HEK293T (cell line): ENCODE measurements at places on chromosomes 5 and 9.
A peak's percentile ranks its signal among the peaks of the same experiment; 100 is the strongest.

GRCh38 chr5:57692582-57693487 lies 210.2 kb upstream of the ACTBL2 start:
- peak; percentile 34 for DNase-seq

DNA sequence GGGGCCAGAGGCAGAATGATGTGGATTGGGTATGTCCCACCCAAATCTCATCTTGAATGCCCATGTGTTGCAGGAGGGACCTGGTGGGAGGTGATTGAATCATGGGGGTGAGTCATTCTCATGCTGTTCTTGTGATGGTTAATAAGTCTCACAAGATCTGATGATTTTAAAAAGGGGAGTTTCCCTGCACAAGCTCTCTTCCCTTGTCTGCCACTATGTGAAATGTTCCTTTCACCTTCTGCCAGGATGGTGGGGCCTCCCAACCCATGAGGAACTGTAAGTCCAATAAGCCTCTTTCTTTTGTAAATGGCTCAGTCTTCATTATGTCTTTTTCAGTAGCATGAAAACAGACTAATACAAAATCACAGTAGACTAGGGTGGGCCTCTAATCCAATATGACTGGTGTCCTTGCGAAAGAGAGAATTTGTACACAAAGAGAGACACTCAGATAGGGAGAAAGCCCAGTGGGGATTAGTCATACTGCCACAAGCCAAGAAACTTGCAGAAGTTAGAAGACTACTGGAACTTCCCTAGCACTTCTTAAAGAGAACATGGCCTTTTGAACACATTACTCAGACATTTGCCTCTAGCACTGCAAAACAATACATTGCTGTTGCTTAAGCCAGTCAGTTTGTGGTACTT lies 68.4 kb downstream of the ANXA1 start:
- DNase-seq, result no peak

DNA sequence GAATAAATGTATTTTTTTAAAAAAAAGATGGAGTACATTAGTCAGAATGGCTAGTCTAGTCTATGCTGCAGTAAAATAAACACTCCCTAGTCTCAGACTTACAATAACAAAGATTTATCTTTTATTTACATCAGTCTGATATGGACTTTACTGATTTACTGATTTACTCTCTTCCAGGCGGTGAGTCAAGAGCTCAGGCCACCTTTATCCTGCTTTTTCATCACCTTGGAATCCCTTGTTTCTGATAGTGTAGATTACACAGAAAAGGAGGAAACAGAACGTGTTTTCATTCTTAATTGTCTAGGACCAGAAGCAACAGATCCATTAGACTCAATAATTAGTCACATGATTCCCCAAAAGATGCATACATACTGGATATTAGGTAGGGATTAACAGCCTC lies 290.1 kb upstream of the TRPC7 start:
- no peak for DNase-seq

DNA sequence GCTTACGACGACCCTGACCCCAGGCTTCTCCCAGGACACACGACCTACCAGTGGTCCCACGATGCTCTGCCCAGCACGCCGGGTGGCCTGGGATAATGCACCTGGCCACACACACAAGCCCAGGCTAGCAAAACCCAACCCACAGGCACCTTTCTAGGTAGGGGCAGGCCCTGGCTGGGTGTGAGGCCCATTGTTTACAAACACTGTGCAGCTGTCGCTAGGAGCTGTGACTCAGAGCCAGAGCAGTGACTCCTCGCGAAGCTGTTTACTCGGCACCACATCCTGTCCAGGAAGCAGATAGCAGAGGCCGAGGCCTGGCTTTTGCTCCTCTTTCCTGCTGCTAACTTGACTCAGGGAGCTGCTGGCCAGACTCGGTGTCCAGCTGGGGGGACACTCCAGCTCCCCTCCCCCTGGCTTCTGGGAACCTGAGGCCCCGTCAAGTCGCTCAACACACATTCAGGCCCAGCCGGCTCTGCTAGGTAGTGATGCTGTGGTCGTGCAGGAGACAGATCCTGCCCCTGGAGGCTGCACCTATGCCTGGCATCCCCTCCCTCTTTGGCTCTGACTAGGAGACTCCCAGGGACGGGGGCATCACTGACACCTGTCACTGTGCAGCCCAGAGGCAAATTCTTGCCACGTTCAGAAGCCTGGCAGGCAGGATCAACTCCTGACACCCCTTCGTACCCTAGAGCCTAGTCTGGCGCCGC lies 12.8 kb upstream of the RALGDS start:
- DNase-seq, result no peak

DNA sequence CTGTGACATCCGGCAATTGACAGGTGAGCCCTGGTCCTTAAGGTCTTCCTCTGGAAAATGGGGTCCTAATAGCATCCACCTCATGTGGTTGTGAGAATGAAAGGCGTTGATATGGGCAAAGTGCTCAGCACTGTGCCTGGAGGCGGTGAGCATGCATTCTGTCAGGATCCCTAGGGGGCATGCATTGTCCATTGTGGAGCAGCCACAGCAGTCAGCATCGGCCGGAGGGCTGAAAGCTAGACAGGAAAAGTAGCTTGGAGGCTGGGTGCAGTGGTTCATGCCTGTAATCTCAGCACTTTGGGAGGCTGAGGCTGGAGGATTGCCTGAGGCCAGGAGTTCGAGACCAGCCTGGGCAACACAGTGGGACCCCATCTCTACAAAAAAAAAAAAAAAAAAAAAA lies 122.2 kb downstream of the LHX2 start:
- DNase-seq, result no peak

GRCh38 chr5:129902816-129903215 lies 1.4 kb upstream of the CHSY3 start:
- DNase-seq, result no peak

DNA sequence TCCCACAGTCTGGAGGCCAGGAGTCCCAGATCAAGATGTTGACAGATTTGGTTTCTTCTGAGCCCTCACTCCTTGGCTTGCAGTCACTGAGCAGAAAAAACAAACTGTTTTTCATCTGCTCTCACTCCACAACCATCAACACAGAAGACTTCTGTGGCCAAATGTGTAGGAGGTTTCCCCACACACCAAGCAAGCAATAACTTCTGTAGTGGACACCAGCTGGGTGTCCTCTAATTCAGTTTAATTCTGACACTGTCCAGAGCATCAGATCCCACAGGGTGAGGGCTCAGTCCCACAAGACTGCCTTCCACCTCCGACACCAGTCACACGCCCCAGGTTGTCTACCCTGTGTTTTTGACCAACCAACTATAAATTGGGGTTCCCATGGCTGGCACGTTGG lies 209.9 kb downstream of the AOPEP start:
- no peak for DNase-seq

DNA sequence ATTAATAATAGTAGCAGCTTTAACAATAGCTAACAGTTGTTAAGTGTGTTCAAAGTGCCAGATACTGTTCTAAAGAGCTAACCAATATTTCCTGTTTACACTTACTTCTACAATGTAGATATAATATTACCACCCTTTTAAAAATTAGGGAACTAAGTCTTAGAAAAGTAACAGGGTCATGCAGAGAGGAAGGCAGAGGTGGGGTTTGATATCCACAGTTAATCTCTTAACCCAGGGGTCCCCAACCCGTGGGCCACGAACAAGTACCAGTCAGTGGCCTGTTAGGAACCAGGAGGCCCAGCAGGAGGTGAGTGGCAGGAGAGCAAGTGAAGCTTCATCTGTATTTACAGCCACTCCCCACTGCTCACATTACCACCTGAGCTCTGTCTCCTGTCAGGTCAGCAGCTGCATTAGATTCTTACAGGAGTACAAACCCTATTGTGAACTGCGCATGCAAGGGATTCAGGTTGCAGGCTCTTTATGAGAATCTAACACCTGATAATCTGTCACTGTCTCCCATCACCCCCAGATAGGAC lies 89.1 kb downstream of the ACTL7B start:
- no peak for DNase-seq

DNA sequence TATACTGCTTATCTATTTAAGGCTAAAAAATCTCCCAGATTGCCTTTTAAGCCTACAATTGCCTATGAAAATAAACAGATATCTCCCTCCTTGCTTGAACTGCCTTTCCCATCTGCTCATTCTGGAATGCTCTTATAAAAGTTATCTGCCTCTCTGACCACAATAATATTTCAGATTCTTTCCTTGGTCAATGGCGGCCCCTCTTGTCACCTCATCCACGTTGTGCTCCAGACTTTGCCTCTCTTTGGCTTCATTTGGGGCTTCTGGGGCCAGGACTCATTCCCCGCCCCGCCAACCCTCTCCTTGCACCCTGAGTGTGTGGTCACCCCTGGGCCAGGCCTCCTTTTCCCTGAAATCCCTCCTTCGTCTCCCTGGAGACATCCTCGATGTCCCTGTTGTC lies 110.0 kb upstream of the RPS23 start:
- DNase-seq, result no peak

DNA sequence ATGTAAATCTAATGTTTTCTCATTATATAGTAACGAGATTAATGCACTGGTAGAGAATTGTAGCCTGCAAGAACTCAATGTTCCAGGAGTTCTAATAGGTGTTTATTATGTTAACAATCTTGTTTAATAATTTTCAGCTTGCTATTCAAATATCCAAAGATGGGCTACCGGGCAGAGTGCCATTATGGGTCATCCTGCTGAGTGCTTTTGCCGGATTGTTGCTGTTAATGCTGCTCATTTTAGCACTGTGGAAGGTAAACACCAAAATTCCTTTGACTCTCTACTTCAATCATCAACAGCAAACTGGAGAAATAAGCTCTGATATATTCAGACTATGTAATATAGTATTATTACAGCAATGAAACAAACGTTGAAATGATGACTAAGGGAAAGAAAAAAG lies 41.9 kb upstream of the ITGA2 start:
- DNase-seq, result no peak

- DNase-seq, result no peak
Measured at GRCh38 chr5:177116631-177117373, 16.8 kb upstream of the NSD1 start.

- no peak for DNase-seq
Measured at GRCh38 chr5:105167092-105167491, 1604.5 kb upstream of the NUDT12 start.

DNA sequence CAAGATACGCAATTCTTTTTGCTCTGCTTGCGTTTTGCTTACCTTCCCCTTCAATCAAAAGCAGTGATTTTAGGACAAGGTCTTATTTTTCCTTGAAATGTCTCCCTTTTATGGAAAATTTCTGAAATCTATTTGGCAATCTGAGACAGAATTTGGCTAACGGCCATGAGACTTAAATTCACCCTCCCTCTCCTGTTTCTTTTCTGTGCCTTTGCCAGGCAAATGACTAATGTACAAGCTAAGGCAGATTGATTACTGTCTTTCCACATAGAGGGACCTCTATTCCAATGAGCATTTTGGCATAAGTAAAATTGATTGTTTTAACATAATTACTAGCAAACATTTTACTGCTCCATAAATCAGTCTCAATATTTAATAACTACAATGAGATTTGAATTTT lies 31.7 kb downstream of the FAM81B start:
- DNase-seq, result no peak

- no peak for DNase-seq
Measured at GRCh38 chr5:61257421-61257820, 74.6 kb upstream of the ZSWIM6 start.

DNA sequence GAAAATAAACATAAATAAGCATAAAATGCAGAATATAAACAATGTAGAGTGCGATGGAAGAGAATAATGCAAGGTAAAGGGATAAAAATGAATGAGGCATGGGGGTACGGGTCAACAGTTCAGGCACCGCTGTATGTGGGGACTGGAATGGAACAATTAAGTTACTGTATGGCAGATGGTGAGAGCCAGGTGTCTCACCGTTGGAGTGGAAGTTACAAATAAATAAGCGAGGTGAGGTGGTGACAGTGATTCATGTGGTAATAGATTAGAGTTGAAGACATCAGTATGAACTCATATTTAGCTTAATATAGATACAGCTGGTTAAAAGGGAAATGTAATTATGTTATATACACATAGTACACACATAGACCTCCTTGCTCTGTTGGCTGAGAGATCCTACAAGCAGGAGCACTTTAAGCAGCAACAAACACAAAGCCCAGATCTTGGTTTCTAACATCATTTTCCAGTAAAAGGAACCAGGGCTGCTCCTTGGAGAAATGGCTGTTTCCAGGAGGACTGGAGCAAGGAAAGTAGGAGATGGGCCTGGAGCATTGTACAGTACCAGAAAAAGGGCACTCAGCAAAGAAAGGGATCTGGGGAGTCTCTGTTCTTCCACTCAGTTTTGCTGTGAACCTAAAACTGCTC lies 2.4 kb upstream of the OMD start:
- no peak for DNase-seq

DNA sequence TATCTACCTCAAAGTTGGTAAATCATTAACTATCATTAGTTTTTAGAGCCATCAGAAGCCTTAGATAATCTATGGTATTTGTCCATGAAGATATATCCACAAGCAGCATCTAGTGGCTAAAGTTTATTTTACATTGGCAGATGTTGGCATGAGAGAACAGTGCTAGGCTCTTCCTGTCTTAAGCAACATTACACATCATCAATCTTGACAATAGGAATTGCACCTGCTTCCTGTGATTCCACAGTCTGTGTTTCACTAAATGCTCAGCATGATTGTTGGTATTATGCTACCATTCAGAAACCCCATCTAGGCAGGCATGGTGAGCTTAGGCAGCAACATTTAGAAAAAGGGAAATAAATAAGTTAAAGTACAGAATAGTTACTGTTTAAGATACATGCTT lies 246.6 kb downstream of the SLCO4C1 start:
- no peak for DNase-seq

GRCh38 chr9:68780720-68781119 lies 75.7 kb downstream of the PIP5K1B start:
- DNase-seq, result peak; percentile 19

DNA sequence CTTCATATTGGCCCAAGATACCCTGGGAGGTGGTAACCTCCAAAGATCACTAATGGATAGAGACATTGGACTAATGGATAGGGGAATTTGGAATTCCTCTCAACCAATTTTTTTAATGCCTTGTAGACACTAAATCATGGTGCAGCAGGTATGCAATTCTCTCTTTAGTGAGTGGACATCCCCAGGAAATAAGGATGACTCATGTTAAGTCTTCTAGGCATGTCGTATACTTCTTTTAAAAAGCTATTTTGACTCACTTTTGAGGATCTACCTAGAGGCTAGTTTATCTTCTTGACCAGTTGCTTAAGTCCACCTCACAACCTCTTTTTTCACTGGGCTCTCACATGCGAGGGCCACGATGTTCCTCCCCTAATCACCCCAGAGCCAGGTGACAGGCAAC lies 211.6 kb upstream of the CDH12 start:
- no peak for DNase-seq

GRCh38 chr9:87006956-87007355 lies 59.6 kb upstream of the GAS1 start:
- no peak for DNase-seq

GRCh38 chr5:67002832-67003684 lies 193.5 kb downstream of the CD180 start:
- DNase-seq, result no peak
